ENCODE measurements at places on chromosomes 3 and 15.

DNA sequence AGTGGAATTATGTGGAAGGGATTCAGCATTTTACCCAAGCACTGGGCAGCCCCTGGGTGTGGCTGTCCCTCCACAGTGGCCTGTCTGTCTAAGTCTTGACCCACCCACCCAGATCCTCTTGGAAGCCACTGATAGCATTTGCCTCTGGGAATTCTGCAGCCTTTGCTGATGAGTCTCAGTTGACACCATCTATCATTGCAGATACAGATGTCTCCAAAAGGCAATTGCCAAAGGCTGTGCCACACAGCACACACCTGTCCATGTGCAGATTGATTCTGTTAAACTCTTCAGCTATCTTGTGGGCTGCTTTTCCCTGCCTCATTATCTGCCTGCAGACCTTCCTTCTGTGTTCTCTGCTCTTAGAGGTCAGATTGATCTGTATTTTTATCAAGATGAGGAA is 18.1 kb downstream of the CX3CR1 start:
- no peak for DNase-seq

- no peak for DNase-seq
These were observed 11.7 kb upstream of the LACTB start for GRCh38 chr15:63109920-63110319.

- DNase-seq = no peak
These were observed 6.5 kb downstream of the ARHGEF3 start for GRCh38 chr3:56795097-56795828.

DNA sequence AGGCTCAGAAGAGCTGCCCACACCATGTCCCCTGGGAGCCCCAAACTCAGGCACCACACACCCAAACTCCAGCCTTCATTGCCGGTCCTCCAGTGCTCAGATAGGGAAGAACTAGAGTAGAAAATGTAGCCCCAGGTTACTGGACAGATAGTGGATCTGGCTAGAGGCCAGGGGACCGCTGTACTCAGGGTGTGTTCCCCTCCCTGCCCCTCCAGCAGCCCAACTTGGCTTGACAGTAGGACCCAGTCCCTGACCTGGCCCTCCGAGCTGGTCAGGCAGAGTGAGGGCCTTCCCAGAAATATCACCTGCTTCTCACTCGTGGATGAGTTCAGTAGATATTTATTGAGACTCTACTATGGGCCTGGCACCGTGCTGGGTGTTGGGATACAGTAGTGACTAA is 100.0 kb downstream of the CORO2B start:
- DNase-seq = no peak

GRCh38 chr3:141452045-141452444 is 34.8 kb upstream of the RASA2 start:
- no peak for DNase-seq

DNA sequence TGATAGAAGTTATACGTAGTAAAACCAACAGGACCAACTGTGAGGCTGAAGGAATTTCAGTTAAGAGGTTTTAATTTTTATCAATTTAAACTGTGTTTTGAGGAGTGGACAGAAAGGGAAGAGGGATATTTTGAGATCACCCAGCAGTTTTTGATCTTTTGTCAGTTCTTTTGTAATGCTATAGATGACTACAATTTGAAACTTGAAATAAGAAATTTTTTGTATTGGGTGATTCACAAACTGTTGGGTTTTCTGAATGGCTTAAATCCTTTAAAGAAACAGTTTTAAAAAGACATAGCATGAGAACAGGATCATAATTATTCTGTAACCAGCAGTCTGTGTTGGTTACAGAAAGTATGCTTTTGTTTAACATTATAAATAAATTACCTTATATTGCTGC is 67.4 kb downstream of the TCF12 start:
- no peak for DNase-seq

DNA sequence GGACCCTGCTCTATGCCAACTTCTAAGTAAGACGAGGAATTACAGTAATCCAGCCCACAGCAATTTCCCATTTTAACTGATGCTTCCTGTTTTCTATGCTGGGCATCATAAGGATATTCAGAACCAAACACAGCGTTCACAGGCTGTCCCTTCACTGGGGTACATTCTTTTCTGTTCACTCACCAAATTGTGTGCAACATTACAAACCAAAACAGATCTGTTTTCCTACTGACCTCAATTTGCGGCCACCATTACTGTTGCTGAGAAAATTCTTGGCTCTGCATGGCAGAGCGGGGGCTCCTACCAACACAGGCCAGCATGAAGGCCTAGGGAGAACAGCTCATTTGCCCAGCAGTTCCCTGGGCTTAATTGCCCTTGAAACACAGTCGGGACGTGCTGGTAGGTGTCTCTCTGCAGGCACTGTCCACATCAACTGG is 76.5 kb downstream of the MYO1E start:
- DNase-seq = no peak

- DNase-seq = no peak
These were observed 84.8 kb downstream of the PPCDC start for GRCh38 chr15:75107908-75108838.

DNA sequence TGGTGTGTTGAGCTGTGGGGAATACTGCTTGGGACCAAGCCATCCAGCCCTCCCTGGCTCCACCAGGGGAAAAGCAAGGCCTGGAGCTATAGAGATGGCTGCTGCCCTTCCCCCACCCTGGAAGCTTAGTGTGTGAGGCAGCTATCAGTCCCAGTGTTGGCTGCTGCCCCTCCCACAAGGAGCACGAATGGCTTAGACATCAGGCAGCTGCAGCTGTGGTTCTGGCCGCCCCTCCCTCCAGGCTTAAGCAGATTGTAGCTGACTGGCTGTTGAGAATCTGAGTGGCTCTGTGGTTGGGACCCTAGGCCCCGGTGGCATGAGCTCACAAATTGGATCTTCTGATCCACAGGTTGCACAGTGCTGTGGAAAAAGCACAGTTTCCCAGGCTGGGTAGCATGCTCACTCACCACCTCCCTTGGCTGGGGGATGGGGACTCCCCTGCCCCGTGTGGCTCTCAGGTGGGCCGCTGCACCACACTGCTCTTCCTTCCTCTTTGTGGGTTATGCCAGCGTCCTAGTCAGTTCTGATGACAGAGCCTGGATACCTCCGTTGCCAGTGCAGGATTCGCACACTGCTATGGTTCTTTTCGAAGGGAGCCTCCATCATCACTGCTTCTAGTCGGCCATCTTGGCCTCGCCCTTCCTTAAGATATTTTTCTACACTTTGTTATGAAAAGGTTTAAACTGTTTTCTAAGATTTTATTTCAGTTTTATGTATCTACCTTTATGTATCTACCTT is 21.2 kb upstream of the SUCNR1 start:
- no peak for DNase-seq

- no peak for DNase-seq
These were observed 35.2 kb downstream of the GRK7 start for GRCh38 chr3:141798448-141798845.

DNA sequence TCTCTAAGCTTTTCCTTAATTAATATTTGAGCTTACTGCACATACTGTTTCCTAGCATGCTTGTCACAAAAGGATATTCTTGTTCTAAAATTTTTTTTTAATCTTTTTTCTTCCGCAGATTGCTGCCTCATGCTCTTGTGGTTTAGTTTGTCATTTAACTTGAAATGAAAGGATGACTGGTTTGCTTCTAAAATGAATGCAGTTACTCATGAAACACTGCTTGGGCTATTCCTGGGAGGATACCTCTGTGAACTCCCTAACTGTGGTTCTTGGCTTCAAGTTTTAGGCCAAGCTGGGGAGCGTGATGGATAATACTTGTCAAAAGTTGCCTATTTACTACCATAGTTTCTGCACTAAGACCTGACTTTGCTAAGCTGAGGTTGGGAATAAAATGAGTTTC is 64.0 kb downstream of the USP13 start:
- DNase-seq = no peak

Measured in breast epithelium (tissue), 4 donors.